Activated CD4-positive, CD25-positive, alpha-beta regulatory T cell treated with anti-CD3 and anti-CD28 coated beads, Interleukin-2, amount 50 U/mL, for 24 hours (primary cell): ENCODE measurements at places on chromosomes 4 and X.

DNA sequence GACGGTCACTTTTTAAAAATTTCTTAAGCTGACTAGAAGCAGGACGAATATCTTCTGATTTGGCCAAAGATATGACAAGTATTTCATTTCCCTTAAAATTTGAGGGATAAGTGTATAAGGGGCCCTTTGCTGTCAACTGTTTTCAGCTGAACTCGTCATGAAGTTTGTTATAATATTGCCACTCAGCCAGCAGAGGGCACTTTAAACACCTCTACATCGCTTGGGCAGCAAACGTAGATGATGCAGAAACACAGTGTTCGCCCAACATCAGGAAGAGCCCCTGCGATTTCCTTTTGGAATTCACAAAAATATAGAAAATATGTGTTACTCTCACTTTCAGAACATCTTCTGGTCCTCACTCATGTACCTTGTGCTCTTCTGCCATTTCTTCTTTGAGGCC lies 435.7 kb upstream of the FMR1 start:
- no peak for ATAC-seq

GRCh38 chr4:133102612-133103409 lies 46.3 kb upstream of the PCDH10 start:
- no peak for ATAC-seq

- ATAC-seq = no peak
Measured at GRCh38 chr4:96305030-96305429, 465.1 kb downstream of the PDHA2 start.

DNA sequence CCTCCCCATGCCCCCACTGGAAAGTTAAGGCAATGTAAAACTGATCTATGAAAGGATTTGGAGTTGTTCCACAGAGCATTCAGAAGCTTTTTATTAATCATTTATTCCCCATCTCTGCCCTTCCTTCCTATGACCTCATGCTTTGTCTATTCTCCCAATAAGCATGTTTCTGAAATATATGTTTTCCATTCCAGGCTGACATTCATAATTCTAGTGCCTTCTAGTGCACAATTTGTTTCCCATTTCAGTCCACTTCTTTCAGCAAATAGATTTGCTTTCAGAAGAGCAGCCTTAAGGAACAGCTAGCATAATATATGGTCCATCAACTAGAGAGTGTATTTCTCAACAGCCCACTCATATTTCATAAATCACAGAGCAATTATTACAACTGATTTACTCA lies 77.1 kb upstream of the ATXN3L start:
- no peak for ATAC-seq

DNA sequence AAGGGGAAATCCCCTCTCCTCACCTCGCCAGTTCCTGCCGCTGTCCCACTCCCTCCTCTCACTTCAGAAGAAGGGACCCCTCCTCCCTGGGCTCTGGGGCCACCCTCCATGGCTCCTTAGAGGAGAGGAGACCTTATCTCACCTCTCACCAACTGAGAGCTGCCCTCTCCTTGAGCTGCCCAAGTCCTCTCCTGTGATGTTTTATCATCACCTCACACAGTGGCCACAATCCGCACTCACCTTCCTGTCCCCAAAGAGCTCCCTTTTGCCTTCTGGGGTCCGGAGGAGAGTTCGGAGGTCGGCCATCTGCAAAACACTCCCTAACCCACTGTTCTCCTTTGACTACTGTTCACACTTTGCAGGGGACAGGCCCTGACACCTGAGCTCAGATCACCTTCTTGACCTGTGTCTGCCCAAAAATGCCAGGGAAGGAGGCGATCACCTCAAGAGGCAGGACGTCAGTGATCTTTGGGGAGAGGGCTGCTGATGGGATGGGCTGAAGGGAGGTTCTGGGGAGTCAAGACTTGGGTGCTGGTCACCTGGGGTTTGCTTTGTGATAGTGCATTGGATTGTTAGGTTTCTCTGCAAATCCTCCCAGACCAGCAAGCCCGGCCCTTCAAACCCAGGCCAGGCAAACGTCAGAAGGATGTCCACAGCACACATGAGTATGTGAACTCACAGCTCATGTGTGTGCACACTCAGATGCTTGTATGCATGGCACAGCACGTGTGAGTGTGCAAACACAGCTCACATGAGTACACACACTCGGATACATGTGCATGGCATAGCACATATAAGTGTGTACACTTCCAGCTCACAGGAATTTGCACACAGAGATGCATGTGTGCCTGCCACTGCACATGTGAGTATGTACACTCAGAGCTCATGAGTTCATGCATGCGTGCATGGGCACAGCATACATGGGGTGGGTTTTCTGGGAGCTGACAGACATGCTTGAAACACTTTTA lies 41.8 kb downstream of the HTRA3 start:
- ATAC-seq = no peak

DNA sequence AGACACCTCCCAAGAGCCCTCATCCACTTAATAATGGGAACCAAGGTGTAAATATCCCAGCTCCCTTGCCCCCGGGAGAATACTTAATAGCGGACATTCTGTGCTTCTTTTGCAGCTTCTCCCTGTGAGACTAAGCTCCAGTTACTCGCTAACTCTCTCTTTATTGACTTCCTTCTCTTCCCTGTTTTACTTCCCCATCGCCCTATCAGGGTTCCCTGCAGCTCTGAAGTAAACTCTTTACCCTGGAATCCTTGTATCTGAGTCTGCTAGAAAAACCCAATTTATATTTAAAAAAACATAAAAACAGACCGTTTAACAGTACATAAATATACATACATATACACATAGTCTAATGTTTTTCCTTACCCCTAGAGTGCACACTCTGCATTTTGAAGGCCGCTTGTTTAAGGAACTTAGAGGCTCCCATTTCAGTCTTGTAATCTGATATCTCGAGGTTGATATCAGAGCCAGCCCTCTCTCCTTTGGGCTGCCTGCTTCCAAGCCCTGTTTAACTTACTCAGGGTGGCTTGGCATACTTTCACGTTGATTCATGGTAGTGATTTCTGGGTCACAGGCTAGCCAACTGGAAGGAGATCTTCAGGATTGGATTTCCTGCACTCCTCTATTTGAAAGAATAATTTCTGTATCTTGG lies 177.4 kb upstream of the SCML1 start:
- ATAC-seq = no peak

DNA sequence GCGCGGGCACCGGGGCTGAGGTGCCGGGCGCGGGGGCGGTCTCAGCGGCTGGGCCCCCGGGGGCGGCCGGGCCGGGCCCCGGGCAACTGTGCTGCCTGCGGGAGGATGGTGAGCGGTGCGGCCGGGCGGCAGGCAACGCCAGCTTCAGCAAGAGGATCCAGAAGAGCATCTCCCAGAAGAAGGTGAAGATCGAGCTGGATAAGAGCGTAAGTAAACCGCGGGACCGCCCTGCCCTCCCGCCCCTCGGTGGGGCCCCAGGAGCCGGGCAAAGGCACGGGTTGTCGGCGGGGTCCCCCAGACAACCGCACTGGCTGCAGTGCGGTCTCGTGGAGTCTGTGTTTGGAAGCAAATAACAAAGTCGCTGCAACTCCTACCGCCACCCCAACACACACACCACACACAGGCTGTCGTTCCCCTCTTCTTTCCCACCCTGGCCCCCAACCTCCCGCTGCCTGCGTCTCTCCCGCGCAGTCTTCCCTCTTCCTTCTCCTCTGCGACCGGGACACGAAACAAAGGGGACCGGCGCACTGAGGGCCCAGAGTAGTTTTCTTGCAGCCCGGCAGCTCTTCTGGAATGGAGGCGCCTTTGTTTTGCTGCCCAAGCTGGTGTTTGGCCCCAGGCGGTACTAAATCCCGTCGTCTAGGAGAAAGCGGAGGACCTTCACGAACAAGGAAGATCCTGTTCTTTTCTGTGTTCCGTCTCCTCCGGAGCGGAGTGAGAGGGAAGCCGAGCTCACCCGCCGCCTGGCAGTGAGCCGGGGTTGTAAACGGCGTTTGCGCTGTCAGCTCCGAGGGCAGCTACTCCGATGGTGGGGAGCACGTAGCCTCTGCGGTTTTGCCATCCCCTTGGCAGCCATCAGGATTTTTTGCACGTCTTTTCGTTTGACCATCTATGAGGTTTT lies 788 bp downstream of the SAP30 start:
- ATAC-seq = no peak

DNA sequence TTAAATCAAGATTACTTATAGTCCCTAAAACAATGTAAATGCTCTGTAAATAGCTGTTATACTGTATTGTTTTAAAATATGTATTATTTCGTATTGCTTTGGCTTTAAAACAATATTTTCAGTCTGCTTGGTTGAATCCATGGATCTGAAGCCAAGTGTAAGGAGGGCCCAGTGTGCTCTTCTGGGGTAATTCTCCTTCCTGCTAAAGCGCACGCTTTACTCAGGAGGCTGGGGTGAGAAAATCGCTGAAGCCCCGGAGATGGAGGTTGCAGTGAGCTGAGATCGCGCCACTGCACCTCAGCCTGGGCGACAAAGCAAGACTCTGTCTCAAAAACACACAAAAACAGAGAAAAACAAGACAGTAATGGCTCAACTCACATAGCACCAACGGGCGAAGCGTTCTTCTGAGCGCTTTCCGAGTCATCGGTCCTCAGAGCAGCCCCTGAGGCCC lies 391 bp upstream of the IDUA start:
- peak; percentile 3 for ATAC-seq

DNA sequence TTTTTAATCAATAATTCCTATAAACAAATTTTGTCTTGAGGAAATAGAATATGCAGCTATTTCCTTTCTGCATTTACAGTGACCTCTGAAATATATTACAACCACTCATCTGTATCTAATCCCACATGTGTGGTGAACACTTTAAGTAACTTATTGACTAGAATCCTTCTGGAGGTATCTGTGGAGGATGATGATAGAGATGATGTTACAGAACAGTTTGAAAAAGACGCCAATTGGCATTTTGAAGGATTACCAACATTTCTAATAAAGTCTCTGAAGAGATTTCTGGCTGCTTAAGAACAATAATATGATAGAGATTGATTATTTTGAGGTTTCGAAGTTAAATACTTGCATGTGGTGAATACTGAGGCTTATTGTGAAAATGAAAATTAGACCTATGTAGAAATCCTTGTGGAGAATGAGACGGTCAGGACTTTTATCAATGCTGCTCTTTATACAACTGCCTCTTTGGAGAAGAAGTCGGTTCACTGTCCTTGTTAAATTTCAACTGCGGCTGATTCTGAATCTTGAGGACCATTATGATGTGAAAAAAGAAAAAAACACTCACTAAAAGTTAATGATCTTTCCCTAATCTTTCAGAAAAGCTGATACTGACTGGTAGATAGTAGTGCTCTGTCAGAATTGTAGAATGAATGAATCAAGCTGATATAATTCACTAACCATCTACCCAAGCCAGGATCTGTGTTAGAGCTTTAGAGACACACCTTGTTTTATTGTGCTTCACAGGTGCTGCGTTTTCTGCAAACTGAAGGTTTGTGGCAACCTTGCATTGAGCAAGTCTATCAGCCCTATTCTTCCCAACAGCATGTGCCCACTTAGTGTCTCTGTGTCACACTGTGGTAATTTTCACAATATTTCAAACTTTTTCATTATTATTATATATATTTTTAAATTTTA lies 204.7 kb downstream of the SPRY1 start:
- no peak for ATAC-seq

GRCh38 chrX:147498796-147499195 lies 412.9 kb upstream of the FMR1 start:
- no peak for ATAC-seq

- no peak for ATAC-seq
Measured at GRCh38 chr4:52884994-52885393, 22.9 kb downstream of the RASL11B start.

DNA sequence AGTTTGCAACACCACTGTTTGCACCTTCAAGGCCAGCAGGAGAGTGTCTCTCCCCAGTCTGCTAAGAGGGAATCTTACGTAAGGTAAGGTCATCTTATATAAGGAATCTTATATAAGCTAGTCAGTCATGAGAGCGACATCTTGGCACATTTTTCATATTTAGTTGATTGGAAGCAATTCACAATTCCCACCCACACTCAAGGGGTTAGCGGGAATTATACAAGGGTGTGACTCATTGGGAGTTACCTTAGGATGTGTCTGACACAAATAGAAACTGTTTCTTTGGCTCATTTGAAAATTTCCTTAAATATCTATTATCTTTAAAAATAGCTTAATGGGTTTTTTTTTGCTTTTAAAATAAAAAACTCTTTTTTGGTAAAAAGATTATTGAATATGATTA lies 62.1 kb upstream of the GRPR start:
- ATAC-seq = no peak

GRCh38 chr4:145183023-145183422 lies 2.6 kb upstream of the OTUD4 start:
- no peak for ATAC-seq

- ATAC-seq = peak; percentile 73
Measured at GRCh38 chrX:39425124-39425806, 624.0 kb downstream of the MID1IP1 start.

GRCh38 chr4:16785793-16786527 lies 112.5 kb downstream of the LDB2 start:
- no peak for ATAC-seq

GRCh38 chrX:68932611-68933010 lies 103.8 kb downstream of the EFNB1 start:
- no peak for ATAC-seq

DNA sequence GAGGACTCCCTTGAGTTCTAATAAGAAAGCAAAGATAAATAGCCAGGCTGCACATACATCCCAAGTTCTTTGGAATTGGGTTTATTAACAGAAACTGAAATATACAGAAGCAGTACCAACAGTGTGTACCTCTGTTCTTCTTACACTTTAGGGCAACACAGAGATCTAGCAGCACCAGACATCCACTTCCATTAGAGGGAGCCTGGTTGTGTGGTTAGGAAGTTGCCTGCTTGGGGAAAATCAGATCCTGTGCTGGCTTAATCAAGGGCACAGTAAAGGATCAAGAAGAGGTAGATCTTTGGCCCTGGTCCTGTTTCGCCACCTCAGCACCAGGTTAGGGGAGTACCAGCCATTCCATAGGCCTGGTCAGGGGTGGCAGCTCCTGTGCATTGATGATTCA lies 231.1 kb upstream of the ARHGAP24 start:
- no peak for ATAC-seq

DNA sequence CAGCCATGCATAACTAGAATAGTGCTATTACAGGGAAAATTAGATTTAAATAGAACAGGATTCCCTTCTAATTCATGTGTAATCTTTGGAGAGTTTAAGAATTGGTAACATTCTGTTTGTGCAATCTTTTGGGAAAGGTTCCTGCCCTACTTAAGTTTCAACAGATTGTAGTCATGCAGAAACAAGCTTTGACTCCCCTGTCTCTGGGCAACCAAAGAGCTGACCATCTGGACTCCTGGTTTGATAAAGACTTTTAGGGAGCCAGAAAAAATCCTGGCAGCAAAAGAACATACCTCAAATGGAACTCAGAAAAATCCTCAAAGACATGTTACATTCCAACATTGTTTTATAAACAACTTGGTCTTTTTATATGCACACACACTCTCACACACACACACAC lies 191.1 kb upstream of the NEIL3 start:
- ATAC-seq = no peak

DNA sequence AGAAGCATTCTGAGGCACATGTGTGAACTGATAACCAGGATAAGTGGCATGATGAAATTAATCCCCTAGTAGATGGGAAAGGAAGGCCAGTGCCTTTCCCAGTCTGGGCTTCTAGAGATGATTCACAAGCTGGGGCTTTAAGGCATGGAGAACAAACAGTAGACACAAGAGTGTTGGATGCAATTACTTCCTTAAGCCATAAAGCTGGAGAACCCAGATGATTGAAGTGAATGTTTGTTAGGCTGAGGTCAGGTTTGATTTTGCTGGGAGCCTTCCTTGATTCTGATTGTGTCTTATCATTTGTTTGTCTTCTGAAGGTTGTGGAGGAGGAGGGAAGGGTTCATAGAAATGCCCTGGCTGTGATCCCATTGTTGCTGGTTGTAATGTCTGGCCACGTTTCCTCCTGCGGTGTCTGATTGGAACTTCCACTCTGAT lies 125.2 kb downstream of the NHS start:
- ATAC-seq = no peak

GRCh38 chrX:24494647-24495075 lies 29.6 kb downstream of the PDK3 start:
- ATAC-seq = no peak
